ENCODE measurements at places on chromosomes 3 and 15.

GRCh38 chr15:57319226-57319918 is 56.9 kb upstream of the CGNL1 start:
- DNase-seq = no peak

DNA sequence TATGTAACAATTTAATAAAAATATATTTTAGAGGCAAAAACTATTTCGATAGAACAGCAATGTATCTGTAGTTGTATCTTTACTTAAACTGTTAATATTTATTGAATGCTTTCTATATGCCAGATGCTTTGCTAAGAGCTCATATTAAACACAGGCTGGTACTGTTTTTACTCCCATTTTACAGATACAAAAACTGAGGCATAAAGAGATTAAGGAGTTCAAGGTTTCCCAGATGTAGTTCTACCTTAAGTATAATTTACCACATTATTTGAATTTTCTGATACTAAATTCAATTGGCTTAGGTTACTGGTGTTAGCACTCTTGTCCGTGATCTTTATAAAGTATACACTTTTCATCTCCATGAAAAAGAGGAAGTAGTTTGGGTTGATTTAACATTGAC is 149.8 kb downstream of the ROBO2 start:
- DNase-seq = no peak

DNA sequence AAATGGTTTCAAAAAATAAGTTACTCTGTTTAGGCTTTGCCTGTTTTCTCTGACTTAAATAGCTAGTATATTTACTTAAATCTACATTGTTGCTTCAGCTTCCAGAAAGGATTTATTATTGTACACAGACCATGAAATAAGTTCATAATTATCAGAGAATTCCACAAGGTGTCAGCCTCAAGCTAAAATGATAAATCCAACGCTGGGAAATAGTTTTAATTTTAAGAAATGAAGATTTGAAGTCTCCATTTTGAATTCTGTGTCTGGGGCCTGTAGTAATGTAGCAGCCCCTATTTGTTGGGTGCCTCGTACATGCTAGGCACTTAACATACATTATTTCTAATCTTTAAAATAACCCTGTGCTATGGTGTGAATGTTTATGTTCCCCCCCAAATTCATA is 92.6 kb upstream of the KCNMB2 start:
- no peak for DNase-seq

GRCh38 chr3:19711160-19711782 is 222.7 kb downstream of the EFHB start:
- peak; percentile 26 for DNase-seq

GRCh38 chr15:87201986-87202385 is 1054.6 kb downstream of the NTRK3 start:
- no peak for DNase-seq

DNA sequence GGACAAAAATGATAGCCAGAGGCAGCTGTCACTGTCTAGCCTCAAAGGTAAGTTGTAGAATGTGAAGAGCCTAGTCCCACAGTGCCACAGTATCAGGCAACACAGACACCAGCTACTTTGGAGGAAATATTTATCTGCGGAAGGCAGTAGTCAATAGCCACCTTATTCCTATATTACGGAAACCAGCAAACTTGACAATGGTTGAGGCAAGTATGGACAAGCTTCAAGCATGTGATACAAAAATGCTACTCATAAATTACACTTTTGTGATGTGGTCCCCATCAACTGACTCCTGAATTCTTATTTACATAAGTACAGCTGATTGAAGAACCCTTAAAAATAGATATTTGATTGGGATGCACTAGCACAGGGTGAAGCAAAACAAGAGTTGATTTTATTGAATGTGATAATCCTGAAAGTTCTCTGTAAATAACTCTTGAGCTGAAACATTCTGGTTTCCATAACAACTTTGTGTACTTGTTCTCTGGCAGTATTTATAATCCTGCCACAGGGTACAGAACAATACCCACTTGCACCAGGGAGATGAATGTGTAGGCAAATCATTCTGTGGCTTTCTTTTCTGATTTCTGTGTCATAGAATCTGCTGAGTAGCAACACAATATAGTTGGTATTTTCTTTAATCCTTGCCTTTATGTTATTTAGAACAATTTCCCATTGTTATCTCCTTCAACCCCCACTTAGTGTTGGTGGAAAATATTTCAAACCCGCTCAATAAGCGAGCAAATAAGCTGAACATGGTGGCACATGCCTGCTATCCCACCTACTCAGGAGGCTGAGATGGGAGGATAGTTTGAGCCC is at the start of gene ANKUB1:
Gene ANKUB1, minus strand, starts transcription at position 103 of the 819 bp plus-strand sequence. CDS start 188 bp downstream, outside the sequence.
- DNase-seq = no peak

GRCh38 chr3:23277688-23278087 is 74.6 kb downstream of the UBE2E2 start:
- DNase-seq = no peak

GRCh38 chr15:100901702-100902435 is 17.3 kb upstream of the LRRK1 start:
- DNase-seq = no peak

- no peak for DNase-seq
Measured at GRCh38 chr3:107841831-107842230, 249.0 kb downstream of the CD47 start.

DNA sequence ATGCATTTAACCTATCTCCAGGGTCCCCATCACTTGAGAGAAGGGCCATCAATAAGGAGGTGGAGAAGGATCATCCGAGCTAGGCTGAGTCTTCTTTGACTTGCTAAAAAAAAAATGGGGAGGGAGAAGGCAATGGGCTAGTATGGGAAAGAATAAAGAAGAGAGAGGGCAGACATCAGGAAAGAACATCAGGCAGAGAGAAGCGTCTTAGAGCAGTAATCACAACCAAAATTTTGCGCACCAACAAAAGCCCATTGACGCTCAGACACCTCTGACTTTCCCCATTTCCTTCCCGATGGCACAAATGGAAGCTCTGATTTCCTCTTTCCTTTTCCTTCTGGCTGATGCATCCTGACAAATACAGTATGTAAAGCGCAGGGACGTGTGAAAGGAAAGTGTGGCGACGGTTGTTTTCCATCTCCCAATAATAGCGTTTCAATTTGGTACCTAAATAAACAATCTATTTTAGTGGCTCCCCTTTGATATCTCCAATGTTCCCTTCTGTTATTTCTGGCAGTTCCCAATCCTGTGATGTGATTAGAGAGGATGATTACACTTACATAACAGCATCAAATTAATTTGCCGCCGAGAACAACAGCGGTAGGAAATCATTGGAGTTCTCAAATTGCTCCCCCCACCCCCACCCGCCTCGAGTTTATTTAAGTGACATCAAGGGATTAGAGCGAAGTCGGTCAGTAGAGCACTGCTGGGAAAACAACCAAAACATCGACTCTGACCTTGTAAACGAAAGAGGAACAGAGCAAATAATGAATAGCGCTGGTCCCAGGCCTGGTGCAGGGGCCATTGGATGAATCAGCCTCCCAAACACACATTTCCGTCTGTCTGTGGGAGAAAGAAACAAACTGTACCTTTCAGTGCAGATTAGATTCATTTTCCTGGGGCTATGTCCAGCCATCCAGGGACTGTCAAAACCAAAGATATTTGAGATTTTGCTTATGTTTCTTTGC is 273.3 kb upstream of the ICE2 start:
- DNase-seq = no peak

DNA sequence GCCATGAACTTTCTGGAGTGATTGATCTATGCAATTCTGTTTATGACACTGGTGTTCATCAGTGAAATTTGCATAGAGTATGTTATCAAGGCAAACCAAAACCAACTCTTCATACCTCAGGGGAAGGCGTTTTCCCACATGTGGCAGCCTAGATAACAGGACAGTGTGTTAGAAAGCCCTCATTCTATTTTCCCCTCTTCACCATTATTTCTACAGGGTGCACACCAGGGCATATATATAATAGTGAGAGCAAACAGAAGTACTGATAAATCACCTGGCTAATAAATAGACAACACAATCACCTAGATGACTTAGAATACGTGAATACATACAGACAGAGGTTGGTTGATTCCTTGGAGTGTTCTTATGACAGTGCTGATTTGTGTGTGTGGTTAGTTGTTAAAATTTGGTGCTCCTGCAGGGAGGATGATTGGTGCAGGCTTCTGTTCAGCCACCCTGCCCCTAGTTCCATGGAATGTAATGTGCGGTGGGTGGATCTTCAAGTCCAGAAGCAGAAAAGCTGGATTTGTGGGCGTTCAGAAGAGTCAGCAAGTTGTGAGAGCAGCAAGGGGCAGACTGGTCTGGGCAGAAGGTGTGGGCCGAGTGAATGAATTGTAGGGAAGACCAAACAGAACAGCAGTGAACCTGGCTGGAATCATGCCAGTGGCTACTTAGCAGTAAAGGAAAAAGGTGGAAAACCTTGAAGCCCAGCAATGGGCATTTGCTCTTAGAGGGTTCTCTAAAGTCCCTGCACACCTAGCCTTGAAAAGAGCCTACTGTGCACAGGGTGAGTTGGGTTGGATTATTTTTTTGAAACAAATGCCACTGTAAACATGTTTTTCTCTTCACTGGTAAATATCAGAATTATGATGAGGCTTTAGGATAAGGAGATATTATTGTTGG is 11.7 kb upstream of the RARRES1 start:
- DNase-seq = no peak

- DNase-seq = no peak
Measured at GRCh38 chr15:69881302-69881670, 216.4 kb downstream of the TLE3 start.

GRCh38 chr15:85302271-85302670 is 78.1 kb upstream of the AKAP13 start:
- DNase-seq = no peak

DNA sequence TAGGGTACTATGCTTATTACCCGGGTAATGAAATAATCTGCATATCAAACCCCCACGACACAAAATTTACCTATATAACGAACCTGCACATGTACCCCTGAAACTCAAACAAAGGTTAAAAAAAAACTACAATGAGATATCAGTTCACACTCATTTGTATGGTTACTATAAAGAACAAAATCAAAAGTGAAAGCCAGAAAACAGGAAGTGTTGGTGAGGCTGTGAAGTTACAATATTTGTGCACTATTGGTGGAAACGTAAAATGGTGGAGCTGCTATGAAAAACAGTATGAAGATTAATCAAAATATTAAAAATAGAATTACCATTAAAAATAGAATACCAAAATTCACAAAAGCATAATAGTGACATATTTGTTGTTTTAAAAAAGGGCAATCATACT is 128.9 kb downstream of the ZIC1 start:
- DNase-seq = no peak

GRCh38 chr3:13931172-13931571 is 51.3 kb upstream of the WNT7A start:
- no peak for DNase-seq

DNA sequence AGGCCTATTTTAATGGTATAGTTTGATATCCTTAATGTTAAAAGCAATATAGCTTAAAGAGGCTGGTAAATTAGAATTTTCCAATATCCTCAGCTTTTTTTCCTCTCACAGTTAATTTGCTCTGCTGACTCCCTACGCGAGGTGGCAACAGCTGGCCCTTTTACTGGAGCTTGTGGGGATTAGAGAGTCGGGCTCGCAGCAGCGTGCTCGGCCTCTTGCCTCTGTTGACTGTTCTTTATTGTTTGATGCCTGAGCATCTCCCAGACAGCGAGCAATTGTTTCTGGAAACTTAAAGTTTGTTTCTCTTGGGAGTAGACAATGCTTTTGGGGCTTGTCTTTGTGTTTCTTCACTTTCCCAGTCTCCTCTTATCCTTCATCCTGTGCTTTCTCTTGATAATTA is 80.8 kb downstream of the OPA1 start:
- DNase-seq = no peak

DNA sequence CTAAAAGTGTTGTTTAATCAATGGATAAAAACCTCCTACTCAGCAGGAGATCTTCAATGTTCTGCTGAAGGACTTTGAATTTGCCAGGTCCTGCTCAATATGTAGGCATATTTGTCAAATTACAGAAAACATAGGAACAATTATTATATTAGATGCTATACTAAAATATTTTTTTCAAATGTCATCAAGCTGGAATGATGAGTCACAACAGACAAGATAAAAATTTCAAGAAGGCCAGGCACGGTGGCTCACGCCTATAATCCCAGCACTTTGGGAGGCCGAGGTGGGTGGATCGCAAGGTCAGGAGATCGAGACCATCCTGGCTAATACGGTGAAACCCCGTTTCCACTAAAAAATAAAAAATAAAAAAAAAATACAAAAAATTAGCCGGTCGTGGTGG is 68.0 kb downstream of the AQP9 start:
- DNase-seq = no peak

- peak; percentile 6 for DNase-seq
Measured at GRCh38 chr3:79086514-79086913, 681.3 kb downstream of the ROBO1 start.
